ENCODE measurements at places on chromosomes 6 and 20.

GRCh38 chr20:7926767-7927166 lies 13.5 kb downstream of the HAO1 start:
- no peak for DNase-seq

GRCh38 chr6:13550656-13551055 lies 23.7 kb upstream of the SIRT5 start:
- no peak for DNase-seq

DNA sequence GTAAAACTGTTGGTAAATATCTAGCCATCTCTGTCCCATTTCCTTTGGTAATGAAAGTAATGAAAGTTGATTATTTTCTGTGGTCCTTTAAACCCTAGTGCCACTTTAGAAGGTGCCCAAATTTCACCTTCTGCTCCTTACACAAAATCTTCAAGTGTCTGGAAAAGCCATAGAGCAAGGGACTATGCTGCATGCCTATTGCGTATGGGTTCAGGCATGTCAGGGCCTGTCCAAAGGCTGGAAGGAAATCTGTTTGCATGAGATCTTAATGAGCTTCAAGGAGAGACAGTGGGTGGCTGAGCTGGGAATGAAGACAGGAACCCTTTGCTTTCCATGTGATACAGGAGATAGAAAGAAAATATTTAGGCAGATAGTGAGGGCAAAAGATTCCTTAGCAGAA lies 66.6 kb upstream of the CCN6 start:
- no peak for DNase-seq

DNA sequence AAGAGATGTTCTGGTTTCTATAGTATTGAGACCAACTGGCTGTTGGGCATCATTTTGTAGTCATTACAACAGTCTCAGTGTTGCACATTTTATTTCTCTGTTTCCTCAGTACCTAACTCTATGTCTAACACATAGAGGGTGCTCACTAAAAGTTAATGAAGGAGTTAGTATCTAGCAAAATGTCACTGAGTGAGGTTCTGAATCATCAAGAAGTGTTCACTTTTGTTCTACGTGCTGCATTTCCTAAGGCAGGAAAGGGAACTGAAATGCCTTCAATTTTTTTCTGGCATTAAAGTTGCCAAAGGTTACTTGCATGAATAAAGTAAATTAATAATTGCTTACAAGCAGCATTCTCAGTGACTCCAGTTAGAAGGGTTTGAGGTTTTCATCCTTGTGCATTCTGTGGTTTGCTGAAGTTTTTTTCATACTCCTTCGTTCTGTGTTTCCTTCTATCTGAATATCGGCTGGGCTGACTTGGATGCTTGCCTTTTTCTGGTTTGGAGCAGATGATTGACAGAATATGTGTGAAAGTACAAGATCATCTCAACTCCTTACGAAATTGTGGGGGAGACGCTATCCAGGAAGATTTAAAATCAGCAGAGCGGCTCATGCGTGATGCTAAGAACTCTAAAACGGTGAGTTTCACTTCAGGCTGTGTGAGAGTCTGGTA lies 114.5 kb upstream of the SCGN start:
- no peak for DNase-seq

GRCh38 chr6:152979116-152979515 lies 3.7 kb downstream of the FBXO5 start:
- no peak for DNase-seq

DNA sequence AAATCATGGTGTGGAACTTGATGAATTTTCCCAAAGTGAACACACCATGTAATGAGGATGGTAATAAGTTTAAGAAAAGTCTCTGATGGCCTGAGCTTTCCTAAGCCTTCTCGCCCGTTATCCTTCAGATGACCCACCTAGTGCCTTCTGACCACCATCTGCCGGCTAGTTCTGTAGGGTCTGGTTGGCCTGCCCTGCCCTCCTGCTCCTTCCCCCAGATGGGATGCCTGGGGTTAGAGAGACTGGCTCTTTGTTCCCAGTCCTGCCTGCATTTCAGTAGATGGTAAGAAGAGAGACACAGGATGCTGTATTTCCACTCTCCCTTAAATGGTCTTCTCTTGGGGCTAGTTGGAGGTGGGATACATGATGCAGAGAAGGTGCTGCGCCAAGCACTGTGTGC lies 43.0 kb downstream of the TIAM2 start:
- no peak for DNase-seq

GRCh38 chr6:146985111-146985510 lies 219.1 kb upstream of the STXBP5 start:
- DNase-seq, result no peak

All from NK-92 treated with Interleukin-12 subunit alpha and Interleukin-12 subunit beta, amount 100 ng/mL, for 24 hours (cell line).